ENCODE measurements at places on chromosomes 11 and 22.
A peak's percentile ranks its signal among the peaks of the same experiment; 100 is the strongest.

DNA sequence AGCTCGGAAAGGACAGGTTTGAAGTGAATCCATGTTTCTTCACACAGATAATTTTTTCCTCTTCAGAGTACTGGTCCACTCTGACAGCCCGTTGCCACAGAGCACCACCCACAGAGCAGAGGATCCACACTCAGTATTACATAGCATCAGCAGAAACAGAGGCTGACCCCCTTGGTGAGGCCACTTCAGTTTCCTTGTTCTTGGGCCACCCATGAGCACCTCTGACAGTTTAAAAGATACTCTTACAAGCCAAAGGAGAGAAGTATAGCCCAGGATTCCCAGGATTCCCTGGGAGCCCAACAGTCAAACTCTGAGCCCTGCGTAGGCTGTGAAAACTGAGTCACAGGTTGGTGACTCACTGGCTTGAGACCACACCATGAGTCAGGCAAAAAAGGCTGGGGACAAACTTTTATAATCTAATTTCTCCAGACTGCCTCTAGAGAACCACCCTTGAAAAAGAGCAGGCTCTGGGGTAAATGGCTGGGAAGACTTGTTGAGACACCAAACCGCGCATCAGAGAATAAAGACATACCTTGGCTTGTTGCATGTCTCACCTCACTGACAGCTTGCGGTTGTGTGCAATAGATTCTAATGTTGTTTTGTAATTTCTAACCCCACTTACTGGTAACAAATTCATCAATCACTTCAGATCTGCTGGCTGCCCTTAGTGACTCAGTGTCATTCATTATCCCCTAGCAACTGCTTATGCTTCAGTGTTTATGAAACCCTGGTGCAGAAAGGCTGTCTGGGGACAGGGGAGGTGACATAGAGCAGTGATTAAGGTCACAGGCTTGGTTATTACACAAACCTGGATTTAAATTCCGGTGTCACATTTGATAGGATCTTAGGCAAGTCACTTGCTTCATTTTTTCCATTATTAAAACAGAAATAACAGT is 56.9 kb upstream of the PRSS23 start:
- peak; percentile 37 for DNase-seq

DNA sequence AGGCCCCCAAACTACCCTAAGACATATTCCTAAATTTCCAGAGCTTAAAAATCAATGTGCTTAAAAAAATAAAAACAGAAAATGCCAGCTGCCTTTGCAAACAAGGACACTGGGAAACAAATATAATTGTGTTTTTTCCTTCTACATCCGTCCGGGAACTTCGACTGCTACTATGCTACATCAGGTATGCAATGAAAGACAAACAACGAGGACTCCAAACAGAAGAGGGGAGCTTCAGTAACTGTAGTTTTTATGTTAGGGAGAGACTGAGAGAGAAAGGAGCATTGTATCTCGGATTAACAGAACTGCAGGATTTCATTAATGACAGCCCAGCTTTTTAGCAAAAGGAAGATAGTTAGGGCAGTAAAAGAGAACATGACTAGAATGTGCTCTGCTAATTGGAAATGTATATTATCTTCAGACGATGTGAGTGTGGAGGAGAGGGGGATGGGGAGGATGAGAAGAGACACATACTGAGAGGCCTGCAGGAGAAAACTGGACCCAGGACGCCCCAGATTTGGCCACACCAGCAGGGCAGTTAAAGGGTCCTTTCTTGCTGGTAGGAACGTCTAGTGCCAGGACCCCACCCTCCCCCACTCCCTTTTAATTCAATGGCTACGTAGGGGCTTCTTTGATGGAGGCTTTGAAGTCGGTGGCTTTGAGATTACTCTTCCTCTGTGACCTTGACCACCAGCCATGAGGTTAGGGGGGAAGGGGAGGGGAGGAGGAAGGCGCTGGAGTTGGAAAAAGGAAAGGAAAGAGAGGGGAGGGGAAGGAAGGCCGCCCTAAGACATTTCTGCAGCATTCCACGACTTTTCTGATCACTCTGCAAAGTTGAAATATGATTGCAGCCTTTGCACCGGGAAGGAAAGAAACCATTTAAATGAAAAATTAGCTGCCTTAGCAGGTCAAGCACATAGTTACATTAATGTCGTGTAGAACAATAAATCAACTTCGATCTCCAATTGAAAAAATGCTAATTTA is 187.1 kb downstream of the BLID start:
- no peak for DNase-seq

DNA sequence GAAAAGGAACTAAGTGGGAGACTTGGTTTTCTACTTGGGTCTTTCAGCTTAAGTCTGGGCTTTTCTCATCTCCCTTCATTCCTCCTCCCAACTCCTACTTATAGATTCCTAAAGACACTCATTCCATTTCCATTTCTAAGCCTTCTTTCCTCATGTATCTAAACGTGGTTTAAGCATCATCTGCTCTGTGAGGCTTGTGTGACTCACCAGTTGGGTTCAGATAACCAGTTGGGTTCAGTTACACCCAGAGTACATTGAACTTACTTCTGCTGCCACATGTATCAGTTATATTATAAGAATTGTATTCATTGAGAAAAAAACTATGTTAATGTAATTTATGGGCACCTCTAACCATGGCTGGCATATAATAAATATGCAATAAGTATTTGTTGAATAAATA is 831.2 kb upstream of the CCDC90B start:
- DNase-seq, result no peak

- DNase-seq, result no peak
These were observed 8.0 kb downstream of the JAML start for GRCh38 chr11:118216621-118217481.

GRCh38 chr11:32385998-32386397 is 49.3 kb downstream of the WT1 start:
- peak; percentile 52 for DNase-seq

GRCh38 chr11:118136801-118137200 is 15.8 kb downstream of the SCN4B start:
- no peak for DNase-seq

GRCh38 chr22:29798318-29798717 is 31.1 kb downstream of the UQCR10 start:
- peak; percentile 37 for DNase-seq

DNA sequence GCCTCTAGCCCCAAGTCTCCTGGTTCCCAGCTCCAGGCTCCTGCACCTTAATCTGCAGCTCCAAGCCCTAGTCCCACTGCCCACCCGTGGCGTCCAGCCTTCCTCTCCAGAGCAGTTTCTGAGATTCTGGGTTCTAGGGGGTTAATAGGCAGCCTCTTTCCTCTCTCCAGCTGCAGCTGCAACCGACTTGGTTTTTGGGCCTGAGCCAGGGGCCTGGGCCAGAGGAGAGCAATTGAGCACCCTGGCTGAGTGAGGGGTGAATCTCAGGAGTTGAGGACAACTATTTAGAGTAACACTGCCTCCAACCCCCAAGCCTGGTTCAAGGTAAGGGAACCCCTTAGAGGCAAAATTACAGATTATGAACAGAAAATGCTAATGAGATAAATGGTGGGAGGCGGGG is 9.0 kb upstream of the CHRM1 start:
- no peak for DNase-seq

DNA sequence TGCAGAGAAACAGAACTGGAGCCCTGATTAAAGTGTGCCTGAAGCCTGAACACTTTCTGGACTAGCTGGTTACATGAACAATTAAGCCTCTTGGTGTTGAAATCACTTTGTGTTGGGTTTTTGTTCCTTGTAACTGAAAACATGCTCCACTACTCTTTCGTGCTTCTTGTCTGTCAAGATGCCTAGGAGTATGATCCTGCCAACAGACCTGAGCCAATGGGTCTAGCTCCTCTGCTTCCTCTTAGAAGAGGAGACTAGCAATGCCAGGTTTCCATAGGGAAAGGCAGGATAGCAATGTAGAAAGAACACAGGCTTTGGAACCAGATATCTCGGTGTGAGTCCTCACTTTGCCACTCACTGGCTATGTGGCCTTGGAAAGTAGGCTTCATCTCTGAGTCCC is 40.3 kb downstream of the IRAG1 start:
- no peak for DNase-seq

DNA sequence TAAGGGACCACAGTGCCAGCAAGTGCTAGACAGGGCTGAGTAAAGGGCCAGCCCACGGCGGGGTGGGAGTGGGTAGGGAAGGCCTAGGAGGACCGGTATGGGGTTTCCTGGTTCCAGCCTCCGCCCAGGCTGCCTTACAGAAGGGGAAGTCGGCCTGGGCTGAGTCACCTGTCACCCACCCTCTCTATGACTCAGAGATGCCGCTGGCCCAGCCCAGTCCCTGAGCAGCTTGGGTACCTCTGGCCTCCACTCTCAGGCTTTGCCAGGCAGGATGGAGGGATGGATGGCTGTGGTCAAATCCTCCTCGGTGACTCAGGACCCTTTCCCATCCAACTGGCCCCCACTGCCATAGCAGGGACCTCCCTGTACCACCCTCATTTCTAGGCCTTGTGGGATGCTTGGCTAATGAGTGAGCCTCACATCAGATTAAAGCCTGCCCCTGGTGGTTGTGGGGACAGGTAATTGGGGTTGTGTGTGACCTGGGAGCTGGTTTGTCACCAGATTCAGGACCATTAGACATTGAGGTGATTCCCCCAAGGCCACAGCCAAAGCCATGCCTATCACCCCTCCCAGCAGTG is 13.9 kb downstream of the SLC35E4 start:
- no peak for DNase-seq

DNA sequence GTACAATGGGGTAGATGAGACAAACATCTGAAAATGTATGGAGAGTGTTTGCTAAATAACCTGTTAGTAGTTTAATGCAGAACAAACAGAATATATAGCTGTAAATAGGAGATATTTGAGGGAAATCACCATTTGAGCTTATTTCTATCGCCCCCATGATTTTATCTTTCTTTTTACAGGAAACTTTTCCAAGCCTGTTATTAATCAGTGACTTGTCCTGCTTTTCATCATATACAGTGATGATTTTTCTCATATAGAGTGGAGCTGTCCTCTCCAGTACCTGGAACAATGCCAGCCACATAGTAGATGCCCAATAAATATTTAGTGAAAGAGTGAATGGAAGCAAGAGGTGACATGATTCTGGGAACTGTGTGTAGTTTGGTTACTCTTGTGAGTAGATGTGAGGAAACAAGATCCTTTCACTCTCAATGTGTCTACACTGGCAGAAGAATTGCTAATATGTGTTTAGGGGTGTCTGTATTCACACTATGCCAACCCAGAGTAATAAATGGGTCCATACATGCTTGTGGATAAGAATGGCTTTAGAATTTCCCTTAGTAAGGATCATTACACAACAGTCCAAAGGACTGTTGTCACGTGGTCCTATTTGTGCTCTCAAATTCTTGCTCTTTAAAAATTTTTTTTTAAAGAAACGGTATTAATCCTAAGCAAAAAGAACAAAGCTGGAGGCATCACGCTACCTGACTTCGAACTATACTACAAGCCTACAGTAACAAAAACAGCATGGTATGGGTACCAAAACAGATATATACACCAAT is 2.3 kb upstream of the PTS start:
- no peak for DNase-seq

- DNase-seq, result no peak
These were observed 3.9 kb downstream of the LMF2 start for GRCh38 chr22:50503475-50504145.

DNA sequence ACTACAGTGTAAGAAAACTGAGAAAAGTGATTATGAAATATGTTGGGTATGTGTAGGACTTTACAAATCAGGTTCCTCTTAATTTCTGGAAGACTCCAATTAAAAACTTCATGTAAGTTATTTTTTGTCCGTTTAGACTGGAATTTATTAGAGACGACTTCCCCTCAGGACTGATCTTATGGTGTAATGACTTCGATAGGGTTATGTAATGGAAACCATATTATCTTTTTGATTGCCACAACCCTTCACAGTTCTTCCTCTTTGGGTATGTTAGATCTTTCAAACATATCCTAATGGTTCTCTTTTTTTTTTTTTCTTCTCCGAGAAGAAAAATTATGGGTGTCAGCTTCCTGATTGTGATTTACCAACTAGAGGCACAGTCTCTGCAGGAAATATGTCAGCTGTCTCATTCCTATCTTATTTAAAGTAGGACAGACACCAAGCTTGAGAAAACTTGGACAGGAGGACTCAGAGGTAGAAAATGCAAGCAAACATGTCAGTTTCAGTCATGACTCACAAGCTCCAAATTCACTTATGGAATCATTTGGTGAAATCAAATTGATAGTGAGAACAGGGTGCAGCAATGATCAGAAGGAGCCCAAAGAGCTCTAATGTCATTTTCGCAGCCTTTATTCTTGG is 11.1 kb upstream of the LDLRAD3 start:
- DNase-seq, result no peak

- DNase-seq, result peak; percentile 22
These were observed 573 bp downstream of the PPFIA1 start for GRCh38 chr11:70270877-70271648.

DNA sequence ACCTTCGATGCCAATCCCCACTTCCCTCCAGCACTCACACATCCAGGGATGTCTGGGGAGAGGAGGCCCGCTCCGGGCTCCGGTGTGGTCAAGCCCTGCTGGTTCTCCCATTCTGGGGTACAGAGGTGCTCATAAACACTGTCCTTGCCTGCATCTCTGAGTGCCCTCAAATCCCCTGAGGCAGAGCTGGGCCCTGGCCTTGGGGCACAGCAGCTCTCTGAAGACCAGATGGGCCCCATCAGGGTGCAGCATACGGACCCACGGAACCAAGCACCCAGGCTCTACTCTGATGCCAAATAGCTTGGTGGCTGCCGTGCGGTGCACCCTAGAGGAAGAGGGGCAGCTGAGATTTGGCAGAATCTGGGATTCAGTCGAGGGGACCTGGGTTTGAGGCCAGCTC is 35.7 kb upstream of the NNMT start:
- peak; percentile 39 for DNase-seq

- no peak for DNase-seq
These were observed 2.6 kb upstream of the LGALS2 start for GRCh38 chr22:37582526-37582925.

- DNase-seq, result no peak
These were observed 43.3 kb upstream of the ANO1 start for GRCh38 chr11:70034740-70035365.

- no peak for DNase-seq
These were observed 112.7 kb downstream of the ZBTB16 start for GRCh38 chr11:114172055-114172861.

GRCh38 chr11:20155683-20156279 is 4.5 kb downstream of the DBX1 start:
- DNase-seq, result no peak

DNA sequence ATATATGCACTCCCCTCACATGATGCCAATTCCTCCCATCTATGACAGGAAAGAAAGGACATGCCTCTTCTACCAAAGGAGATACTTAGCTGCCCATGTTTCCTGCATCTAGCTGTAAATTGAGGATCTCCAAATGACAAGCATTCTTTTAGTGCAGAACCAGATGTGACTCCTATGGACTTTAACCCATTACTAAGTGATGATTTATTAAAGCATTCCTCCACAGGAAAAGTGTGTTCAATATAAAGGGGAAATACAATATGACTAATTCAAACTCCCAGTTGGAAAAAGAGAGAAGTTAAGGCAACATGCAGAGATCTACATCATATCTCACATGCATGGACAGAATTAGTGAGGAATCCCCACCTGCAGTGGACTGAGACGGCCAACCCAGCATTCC is 221.3 kb downstream of the FAM76B start:
- no peak for DNase-seq
